ENCODE measurements at places on chromosomes 3 and 15.
A peak's percentile ranks its signal among the peaks of the same experiment; 100 is the strongest.

DNA sequence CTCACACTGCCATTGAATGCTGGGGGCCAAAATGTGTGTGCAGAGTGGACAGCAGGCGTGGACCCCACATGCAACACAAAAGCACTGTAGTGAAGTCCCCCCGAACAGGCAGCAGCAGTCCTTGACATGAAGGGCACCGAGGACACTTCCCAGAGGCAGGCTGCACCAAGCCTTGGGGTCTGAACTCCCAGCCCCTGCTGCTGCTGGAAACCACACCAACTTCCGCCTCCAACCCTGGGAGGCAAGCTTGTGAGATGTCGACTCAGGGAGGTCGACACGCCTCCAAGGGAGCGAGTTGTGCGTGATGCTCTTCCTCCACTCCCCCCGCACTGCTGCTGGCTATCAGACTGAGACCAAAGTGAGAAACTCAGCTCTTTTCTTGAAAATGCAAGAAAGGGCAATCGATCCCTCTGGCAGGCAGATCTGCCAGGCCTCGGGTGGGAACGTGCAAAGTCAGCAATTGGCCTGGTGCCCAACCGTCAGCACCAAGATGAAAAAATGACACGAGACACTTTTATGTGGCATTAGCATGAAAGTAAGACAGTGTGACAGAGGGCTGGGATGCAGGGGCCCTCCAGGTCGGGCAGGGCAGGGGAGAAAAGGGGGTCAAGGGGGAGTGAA lies 43.6 kb downstream of the WHAMM start:
- no peak for DNase-seq

- no peak for DNase-seq
These were observed 21.0 kb upstream of the FNDC3B start for GRCh38 chr3:172018364-172018763.

DNA sequence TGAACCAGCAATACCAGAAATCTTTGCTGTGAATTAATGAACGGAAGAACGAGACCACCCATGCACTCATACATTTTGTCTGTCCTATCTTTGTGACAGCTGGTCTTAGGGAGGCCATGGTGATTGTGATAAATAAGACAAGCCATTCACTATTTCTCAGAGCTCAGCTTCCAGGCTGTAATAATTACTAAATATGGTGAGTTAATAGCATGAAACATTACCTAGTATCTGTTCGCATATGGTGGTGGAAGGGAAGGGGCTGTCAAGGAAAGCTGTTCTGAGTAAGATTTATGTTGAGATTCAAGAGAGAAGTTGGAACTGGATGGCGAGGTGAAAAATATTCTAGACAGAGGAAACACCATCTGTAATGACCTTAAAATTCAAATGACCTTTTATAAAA lies 719.0 kb upstream of the ZNF385D start:
- no peak for DNase-seq

GRCh38 chr15:65824031-65824743 lies 32.1 kb upstream of the DENND4A start:
- DNase-seq, result no peak

DNA sequence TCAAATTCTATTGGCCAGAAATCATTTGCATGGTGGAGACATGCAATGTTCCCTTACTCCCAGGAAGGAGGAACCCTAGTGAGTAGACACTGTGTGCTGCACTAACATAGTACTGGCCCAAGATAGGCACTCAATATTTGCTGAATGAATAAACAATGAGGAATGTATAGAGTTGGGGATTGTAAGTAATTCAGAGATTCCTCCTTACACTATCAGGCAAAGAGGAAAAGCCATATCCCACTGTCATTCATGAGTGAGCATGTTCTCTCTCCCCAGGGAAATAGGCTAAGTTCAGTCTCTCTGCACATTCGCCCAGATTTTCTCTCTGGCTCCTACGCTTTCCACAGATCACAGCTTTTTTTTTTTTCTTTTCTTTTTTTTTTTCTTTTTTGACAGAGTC lies 154.9 kb upstream of the WNT5A start:
- no peak for DNase-seq

- no peak for DNase-seq
These were observed 58.8 kb downstream of the XXYLT1 start for GRCh38 chr3:195212033-195212748.

DNA sequence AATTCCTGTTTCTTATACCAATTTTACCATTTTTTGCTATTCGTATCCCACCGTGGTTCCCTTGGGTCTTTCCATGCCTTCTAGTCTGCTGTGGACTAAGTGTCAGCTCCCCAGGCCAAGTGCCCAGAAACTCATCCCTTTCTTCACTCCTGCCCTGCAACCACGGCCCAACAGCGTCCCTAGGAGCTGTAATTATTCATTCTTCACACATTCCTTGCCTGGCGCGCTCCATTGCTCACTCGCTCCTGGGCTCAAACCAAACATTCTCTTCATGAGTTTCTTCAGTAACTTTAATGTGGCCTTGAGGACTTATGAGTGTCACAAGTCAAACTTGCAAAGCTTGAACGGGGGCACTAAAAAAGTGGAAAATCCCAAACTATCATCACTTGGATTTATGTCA lies 15.7 kb downstream of the GABRB3 start:
- no peak for DNase-seq

GRCh38 chr3:170062068-170062467 lies 24.3 kb downstream of the GPR160 start:
- no peak for DNase-seq

- no peak for DNase-seq
These were observed 234.9 kb downstream of the CACNA2D3 start for GRCh38 chr3:54357301-54357700.

GRCh38 chr3:112653209-112653871 lies 12.4 kb upstream of the CCDC80 start:
- DNase-seq, result no peak

DNA sequence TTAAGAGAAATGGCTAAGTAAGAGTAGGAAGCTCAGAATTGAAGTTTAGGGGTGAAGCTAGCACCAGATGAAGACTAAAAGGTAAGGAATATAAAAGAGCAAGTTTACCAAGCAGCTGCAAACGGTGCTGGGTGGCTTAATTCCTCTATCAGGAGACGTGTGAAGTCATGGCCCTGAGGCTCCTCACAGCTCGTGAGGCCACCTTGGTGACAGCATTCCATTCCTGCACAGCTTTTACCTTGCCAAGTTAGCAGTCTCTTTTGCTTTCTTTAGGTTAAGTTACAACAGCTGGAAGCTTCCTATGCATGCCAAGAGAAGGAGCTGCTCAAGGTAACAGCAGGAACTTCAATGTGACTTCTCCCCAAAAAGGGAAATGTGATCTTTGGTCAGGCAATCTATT lies 6.4 kb downstream of the TMCO5A start:
- no peak for DNase-seq

GRCh38 chr3:69490971-69491370 lies 105.1 kb upstream of the FRMD4B start:
- DNase-seq, result no peak

- no peak for DNase-seq
These were observed 2.0 kb upstream of the TNIK start for GRCh38 chr3:171462224-171462623.

GRCh38 chr15:100202309-100202960 lies 139.3 kb downstream of the ADAMTS17 start:
- DNase-seq, result no peak

DNA sequence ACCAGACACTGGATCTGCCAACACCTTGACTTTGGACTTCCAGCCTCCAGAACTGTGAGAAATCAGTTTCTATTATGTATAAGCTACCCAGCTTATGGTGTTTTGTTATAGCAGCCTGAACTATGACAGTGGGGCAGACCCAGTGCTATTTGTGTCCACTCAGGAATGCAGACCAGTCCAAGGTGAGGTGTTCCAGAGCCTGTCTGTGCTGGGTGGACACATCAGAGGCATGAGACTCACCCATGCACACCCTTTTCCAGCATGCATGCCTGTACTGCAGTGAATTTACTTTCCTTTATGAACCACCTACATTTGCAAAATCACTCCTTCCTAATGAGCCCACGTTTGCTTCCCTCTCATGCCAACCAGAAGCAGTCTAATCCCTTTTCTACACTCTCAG lies 27.6 kb upstream of the DET1 start:
- DNase-seq, result no peak

DNA sequence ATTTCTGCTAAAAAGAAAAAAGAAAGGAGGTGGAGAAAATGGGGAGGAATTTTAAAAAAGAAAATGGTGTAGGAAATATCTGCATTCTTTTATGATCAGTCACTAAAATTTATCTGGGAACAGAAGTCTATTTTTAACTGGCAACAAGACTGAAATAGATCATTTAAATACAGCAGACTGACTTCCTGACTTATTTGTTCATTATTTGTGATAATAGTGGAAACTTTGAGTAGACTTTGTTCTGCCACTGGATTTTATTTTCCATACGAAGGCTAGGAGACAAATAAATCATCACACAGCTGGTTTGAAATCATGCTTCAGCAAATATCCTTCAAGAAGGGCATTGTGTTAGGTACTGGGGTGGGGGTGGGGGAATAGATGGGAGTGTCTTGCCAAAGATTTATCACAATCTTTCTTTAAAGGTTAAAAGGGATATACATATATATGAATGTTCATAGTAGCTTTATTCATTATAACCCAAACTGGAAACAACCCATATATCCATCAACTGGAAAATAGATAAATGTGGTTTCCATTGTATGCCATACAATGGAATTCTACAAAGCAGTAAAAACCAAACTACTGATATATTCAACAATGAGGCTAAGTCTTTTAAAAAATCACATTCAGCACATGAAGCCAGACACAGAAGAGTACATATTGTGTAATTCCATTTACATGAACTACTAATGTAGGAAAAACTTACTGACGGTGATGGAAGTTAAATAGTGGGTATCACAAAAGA lies 4.7 kb upstream of the CLASP2 start:
- DNase-seq, result no peak

DNA sequence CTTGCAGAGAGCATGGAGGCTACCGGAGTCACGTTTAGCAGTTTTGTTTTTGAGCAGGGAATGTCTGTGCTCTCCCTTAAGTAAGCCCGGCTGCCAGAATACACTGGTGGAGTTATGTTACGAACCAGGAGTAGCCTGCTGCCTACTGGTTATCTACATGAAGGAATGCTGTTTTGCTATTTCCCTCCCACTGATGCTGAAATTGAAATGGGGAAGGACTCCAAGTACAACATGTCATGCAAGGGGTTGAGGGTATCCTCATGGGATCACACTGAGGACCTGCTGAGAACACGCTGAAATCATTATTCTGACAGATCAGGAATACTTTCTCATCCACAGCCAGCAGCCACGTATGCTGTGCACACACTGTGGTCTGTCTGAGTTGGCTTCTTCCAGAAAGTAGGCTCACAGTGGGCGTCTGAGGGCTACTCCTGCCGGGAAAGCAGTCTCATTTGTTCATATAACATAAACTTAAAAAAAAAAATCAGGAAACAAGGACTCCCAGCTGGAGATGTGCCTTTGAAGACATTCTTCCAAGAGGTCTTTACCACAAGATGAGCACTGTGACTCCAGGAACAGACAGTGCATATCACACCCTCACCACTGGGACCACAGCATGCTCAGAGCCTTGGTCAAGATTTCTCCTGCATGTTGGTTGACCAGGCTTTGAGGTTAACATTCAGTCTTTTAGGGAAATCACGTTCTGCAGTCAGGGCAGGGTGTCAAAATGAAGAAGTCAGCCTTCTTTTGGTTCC lies 300.4 kb upstream of the RASGRP1 start:
- no peak for DNase-seq

DNA sequence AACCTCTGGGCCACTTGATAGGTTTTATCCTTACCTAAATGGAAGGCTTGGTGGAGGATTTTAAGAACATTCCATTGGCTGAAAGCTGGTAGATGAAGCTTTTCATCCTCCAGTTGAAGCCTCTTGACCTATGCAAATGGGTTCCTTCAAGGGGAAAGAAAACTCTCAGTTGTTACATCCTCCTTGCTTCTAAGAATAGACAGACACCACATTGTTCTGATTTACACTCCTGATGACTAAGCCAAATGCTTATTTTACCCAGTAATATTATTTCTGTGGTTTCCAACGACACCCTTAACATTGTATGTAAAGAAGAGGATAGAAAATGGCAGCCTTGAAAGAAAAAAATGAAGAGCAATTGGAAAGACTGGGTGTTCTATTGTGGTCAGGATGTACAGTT lies 480.5 kb downstream of the OTOL1 start:
- no peak for DNase-seq

DNA sequence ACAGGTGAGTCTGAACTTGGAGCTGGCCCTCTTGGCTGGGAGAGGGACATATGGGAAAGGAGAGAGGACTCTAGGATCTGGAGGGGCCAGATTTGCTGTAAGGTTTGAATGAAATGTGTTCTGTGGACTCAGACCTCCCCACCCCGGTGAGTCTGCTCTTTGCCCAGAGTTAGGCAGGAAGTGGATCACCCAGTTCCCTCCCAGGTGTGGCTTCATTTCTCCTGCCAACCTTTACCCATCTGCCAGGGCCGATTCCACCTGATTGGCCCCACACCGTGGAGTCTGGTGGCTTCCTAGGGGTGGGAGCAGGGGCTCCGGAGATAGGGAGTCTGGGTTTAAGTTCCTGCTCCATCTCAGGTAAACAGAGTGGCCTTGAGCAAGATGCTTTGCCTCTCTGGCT lies 25.5 kb downstream of the CD276 start:
- no peak for DNase-seq

GRCh38 chr3:52894756-52895155 lies 2.6 kb downstream of the STIMATE start:
- no peak for DNase-seq

GRCh38 chr15:93664213-93664956 lies 567.0 kb upstream of the MCTP2 start:
- no peak for DNase-seq

DNA sequence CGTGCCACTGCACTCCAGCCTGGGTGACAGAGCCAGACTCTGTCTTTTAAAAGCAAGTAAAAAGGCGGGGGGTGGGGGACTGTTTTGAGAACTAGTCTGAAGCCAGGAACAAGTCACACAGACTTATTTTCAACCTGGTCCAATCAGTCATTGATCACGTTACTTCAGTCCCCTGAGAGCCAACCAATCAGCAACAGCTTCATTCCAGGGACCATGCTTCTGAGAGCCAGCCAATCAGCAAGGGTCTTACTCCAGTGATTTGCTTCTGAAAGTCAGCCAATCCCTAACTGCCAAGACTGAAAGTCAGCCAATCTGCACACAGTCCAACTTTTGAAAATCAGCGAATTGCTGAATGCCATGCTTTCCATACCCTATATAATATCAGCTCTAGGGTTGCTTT lies 48.6 kb upstream of the C15orf39 start:
- peak; percentile 38 for DNase-seq

GRCh38 chr3:27686642-27687041 lies 35.5 kb downstream of the EOMES start:
- DNase-seq, result no peak

- DNase-seq, result no peak
These were observed 480.9 kb downstream of the ZIC1 start for GRCh38 chr3:147890114-147890513.

GRCh38 chr15:94255540-94255939 lies 24.2 kb downstream of the MCTP2 start:
- DNase-seq, result no peak

GRCh38 chr15:39651881-39652280 lies 71.0 kb downstream of the THBS1 start:
- no peak for DNase-seq

- no peak for DNase-seq
These were observed 796.4 kb upstream of the ARPP21 start for GRCh38 chr3:34842706-34843480.
